ENCODE measurements at places on chromosomes 11 and 22.

DNA sequence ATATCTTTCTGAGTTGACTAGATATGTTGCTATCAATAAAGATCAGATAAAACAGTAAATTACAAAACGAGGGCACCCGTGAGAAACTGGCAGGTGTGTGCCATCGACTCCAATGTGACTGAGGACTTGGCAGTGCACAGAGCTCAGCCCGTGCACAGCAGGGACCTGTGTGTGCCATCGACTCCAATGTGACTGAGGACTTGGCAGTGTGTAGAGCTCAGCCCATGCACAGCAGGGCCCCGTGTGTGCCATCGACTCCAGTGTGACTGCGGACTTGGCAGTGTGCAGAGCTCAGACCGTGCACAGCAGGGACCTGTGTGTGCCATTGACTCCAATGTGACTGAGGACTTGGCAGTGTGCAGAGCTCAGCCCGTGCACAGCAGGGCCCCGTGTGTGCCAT is 347.2 kb upstream of the B3GAT1 start:
- DNase-seq = no peak

GRCh38 chr11:27233654-27234042 is 129.4 kb downstream of the CCDC34 start:
- DNase-seq = no peak

DNA sequence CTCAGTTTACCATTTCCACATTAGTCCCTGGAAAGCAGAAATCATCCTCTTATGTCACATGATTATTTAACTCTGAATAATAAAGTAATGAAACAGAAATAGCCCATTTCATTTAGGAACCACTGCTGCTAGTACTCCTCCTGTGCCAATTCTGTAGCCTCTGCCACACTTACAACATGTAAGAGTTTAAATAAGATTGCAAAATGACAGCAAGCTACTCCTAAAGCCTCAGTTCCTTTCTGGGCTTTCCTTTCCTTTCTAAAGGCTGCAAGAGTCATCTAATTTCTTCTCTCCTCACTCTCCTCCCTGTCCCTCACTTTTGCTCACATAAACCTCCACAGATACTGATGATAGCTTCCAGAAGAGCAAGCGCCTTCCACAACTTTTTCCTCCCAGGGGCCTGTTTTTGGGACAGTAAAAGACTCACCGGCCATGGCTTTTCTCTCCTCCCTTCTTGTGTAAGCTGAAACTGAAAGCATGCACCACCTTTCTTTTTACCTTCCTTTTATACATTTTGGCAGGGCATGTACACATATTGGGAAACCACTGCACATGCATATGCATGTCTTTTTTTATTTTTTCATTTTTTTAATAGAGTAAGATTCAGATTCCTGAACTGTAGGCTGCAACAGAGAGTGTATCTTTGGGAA is 38.5 kb downstream of the CARD18 start:
- no peak for DNase-seq

GRCh38 chr22:50731811-50732624 is 6.0 kb upstream of the ACR start:
- DNase-seq = no peak

DNA sequence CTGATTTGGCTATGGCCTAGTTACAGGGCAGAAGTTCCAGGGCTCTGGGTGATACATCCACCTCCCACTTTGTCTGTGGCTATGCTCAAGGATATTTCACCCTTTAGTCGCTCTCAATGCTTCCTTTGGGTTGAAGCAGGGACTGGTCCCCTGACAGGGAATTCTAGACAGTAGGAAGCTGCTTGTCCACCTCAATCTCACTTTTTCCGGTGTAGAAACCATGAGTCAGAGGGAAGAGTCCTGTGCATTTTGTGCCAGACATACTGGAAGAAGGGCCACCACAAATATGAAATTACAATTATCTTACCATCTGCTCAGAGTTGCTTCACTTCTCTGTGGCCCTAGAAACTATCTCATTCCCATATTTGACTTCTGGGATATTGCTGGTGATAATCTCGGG is 413.7 kb upstream of the FAT3 start:
- no peak for DNase-seq

DNA sequence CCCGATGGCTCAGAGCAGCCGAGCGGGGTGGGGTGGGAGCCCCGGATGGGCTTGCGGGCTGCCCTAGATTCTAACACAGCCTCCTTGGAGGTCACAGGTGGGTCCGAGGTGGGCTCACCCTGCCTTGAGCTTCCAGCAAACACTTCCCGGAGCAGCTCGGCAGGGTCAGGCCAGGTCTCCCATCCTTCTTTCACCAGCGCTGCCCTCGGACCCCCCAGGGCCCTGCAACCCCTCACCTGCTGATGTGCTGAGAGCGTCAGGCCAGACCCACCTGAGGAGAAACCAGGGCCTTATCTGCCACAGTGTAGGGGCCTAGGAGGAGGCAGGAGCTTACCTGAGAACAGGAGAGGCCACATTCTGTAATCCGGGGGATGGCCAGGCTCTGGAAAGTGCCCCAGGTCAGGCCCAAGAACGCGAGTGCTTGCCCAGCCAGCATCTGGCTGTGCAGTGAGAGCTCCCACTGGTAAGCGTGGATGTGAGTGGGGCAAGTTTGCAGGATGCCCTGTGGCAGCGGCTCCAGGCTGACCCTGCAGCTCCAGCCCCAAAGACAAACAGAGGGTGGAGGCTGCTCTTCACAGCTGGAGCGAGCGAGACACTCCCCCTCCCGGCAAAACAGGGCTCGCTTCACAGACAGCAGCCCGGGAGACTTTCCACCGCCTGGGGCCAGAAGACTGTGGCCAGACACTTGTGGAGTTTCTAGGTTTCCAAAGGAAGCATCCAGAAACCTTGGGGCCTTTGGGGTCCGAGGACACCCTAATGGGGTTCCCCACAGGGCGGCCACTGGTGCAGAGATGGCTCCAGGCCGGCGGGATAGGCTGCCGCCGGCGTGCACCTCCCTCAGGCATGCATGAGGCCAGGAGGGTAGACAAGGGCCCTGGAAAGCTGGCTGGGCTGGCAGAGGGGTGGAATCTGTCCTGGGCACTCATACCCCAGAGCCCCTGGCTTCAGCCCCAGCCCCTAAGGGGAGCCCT is at the start of gene IL17REL:
Gene IL17REL, minus strand, starts transcription at position 555 of the 971 bp plus-strand sequence. Its CDS starts 119 bp downstream, at position 436.
- no peak for DNase-seq

DNA sequence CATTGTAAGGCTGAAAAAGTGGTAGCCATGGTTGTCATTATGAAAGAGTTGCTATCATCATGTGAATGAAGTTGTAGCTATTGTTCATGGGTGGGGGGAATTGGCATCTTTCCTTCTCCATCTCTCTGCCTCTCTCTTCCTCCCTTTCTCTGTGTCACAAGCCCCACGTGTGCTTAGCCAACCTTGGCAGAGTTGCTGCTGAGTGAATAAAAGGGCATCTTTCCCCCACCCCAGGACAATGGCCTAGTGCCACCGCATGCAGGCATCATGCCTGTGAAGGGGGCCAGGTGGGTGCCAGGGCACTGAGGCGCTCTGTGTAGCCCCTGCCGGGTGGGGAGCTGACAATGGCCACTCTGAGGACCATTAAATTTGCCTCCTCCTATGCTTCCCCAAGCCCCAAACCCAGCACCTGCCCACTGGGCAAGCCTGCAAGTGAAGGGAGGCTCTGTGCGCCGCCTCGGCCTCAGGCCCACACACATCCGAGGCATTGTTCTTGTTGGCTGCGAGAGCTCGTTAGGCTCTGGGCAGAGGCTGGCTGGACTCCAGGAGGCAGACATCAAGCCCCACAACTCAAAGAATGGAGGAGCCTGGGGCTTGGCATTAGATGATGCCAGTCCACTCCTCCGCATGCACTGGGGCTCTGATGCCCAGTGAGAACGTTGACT is 103.9 kb downstream of the SEZ6L start:
- no peak for DNase-seq

DNA sequence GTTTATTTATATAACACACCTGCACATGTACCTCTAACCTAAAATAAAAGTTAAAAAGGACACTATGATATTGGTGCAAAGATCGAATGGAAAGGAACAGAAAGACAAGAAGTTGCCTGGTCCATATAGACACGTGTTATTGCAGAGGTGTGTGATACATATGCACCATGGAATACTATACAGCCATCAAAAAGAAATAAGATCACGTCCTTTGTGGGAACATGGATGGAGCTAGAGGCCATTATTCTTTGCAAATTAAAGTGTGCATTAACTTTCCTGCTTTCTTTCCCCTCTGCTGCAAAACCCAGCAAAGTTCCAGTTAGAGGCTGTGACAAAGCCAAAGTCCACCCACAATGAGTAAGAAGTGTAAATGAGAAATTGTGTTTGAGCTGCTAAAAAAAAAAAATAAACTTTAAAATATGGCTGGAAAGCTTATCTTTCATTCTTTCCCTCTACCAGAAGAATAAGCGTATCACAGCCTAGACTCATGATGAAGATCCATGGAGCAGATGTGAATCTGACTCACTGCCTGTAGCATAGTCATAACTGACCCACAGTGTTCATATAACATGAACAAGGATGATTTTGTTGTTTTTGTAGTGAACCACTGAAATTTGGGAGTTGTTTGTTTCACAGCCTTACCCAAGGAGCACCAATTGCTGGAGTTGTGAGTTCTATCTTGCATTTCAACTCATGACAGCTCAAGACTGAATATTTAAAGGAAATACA is 9.6 kb downstream of the OR52K1 start:
- DNase-seq = no peak

- DNase-seq = no peak
Measured at GRCh38 chr11:105648762-105649161, 38.9 kb downstream of the GRIA4 start.

- DNase-seq = no peak
Measured at GRCh38 chr22:47804281-47804680, 1041.8 kb downstream of the TBC1D22A start.

- no peak for DNase-seq
Measured at GRCh38 chr22:42116848-42117424, 13.7 kb downstream of the CYP2D6 start.

- DNase-seq = no peak
Measured at GRCh38 chr22:46455446-46455845, 82.0 kb downstream of the CELSR1 start.

GRCh38 chr11:106627694-106628093 is 390.6 kb downstream of the GUCY1A2 start:
- no peak for DNase-seq

GRCh38 chr11:131066551-131066950 is 150.3 kb upstream of the SNX19 start:
- DNase-seq = no peak

DNA sequence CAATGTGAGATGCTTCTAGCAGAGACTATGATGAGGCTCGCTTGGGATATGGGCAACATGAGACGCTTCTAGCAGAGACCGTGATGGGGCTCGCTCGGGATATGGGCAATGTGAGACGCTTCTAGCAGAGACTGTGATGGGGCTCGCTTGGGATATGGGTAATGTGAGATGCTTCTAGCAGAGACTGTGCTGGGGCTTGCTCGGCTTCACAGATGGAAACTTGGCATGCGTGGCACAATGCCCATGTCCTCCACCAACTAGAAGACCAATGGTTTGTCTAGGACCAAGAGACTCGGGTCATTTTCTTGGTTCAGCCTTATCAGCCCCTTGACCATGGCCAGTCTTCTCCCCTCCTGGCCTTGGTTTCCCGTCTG is 7.1 kb downstream of the MYEOV start:
- no peak for DNase-seq

- no peak for DNase-seq
Measured at GRCh38 chr22:25143156-25144076, 56.2 kb upstream of the CRYBB3 start.

- DNase-seq = no peak
Measured at GRCh38 chr11:12086271-12087074, 23.9 kb upstream of the MICAL2 start.

- DNase-seq = no peak
Measured at GRCh38 chr11:93059117-93059957, 89.9 kb downstream of the MTNR1B start.

GRCh38 chr22:47310601-47311000 is 548.2 kb downstream of the TBC1D22A start:
- DNase-seq = no peak

DNA sequence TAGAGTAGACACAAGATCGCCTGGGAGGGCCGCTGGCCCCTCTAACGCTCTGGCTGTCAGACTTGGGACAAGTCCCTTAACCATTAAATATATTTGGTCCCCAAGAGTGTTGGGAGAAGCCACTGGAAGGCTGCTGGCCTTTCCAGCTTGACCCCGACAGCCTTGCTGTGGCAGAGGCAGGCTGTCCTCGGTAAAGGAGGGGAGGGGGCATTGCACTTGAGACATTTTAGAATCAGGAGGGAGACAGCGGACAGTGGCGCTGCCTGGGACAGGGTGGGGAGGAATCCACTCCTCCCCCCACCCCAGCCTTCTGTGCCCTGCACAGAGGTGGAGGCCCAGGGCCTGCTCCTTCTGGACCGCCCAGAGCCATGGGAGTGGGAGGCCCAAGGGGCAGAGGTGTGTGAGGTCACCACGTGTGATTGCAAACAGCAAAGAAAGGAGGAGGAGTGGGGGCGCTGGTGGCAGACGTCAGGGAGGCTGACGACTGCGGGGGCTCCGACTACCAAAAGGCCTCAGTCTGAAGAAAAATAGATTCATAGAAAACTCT is 28.9 kb downstream of the APOL1 start:
- DNase-seq = no peak

DNA sequence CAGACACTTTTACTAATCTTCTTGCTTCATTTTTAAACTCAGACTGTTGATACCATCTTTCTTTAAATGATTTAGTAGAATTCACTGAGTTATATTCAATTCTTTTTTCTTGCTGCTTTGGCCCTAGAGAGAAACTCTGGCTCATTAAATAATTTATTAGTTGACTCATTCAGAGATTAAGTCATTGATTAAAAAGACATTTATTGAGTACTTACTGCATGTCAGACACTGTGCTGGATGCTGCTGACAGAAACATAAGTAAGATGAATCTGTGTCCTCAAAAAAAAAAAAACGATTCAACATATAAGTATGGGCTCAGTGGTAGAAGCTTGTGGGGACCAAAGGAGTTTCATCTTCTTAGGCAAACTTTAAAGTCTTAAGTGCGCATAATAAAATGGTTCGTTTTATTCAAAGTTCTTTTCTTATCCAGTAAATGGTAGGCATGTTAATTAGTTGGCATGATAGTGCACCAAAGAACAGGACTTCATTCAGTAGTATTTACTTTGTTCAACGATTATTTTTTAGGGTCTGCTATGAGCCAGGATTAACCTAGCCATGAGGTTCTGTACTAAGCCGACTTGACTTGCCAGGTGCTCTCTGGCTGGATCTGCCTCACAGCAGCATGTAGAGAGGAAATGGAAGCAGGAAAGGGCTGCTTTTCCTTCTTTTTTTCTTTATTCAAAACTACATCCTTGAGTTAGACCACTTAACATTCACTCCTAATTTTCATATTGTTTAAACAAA is 281.0 kb upstream of the CTSC start:
- no peak for DNase-seq

- peak; percentile 54 for DNase-seq
Measured at GRCh38 chr11:269146-269890, 8.9 kb upstream of the NLRP6 start.

GRCh38 chr11:45477588-45477987 is 187.8 kb downstream of the CHST1 start:
- DNase-seq = no peak

DNA sequence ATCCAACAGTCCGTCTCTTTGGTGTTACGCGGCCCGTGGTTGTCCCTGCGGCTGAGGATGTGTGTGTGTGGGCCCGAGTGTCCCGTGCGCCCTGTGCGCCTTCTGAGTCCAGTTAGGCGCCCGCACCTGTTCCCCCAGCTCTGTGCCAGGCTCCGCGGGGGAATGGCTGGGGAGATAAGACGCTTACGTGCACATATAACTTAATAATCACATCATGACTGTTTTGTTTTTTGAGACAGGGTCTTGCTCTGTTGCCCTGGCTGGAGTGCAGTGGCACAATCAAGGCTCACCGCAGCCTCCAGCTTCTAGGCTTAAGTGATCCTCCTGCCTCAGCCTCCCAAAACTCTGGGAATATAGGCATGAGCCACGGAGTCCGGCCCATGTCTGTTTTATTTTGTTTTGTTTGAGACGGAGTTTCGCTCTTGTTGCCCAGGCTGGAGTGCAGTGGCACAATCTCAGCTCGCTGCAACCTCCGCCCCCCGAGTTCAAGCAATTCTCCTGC is 817 bp downstream of the ARL2 start:
- DNase-seq = no peak
